ENCODE measurements at places on chromosomes 6 and 20.

GRCh38 chr6:112931832-112932231 is 584.7 kb downstream of the RFPL4B start:
- DNase-seq = no peak

GRCh38 chr6:124535746-124536145 is 426.5 kb upstream of the RNF217 start:
- DNase-seq = no peak

GRCh38 chr6:126570507-126570906 is 230.6 kb downstream of the CENPW start:
- no peak for DNase-seq

- no peak for DNase-seq
These were observed 691.7 kb upstream of the SLC35B3 start for GRCh38 chr6:9126878-9127560.

GRCh38 chr20:16552015-16552414 is 21.2 kb downstream of the KIF16B start:
- no peak for DNase-seq

GRCh38 chr6:169371344-169372127 is 117.9 kb upstream of the THBS2 start:
- no peak for DNase-seq

DNA sequence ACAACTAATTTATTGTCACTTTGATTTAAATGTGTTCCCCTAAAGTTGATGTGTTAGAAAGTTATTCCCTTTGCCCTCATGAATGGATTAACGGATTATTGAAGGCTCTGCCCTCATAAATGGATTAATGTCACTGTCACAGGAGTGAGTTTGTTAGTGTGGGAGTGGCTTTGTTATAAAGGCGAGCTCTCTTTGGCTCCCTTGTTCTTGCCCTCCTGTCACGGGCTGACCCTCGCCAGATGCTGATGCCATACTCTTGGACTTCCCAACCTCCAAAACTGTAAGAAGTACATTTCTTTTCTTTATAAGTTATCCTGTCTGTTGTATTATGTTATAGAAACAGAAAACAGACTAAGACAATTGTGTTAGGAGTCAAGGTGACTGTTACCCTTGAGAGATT is 22.7 kb upstream of the POPDC3 start:
- no peak for DNase-seq

- DNase-seq = no peak
These were observed 31.4 kb downstream of the LINC00237 start for GRCh38 chr20:21074605-21075336.

DNA sequence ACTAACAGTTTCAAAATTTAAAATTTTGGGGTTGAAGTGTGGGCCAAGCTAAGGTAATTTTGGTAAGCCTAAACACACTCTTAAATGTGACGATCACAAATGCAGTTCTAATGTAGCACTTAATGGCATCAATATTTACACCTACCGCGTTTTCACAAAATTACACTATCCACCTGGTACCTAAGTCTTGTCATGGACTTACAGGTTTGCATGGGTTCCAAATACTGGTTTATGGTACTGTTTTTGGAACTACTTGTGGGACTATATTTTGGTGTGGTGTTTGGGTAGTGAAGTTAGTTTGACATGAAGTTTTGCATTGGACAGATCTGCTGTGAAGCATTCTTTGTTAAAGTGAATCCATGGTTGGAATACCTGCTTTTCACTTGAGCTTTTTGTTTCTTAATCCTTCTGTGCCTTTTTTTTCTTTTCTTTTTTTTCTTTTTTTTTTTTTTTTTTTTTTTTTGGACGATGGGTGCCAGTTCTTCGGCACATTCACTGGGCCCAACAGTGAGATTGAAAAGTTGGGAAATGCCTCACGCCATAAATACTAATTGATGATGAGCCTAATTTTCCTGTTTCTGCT is 6.5 kb downstream of the SRSF3 start:
- DNase-seq = no peak

- DNase-seq = no peak
These were observed 137.0 kb upstream of the TENT5A start for GRCh38 chr6:81889377-81890053.

GRCh38 chr20:3927486-3928291 is 38.5 kb downstream of the PANK2 start:
- peak; percentile 72 for DNase-seq

DNA sequence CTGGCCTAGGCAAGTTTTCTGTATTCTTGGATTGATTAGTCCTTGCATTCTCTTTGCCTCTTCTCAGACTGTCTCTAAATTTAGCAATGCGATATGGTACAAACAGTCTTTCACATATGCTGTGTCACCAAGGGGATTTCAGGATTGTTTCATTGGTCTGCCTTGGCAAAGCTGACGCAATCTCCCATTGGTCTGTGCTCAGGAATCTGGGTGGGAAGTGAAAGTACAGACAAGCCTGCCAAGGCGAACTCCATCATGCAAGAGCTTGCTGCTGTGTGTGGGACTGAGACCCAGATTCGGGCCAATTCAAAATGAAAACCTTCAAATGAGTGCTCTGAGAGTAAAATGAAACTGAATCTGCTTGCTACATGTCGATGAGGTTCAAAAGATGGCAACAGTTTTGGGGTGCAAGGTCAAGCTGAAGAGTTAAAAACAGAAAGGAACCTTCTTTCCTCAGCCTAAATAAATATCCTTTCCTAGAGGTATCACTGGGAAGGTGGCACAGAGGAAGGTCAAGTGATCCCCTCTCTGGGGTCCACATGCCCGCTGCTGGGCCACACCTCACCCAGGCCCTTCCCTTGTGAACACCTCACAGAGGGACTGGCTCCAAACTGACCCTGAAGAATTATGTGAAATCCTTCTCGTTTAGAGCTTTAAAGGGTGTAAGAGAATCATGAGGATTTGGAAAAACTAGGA is 198.8 kb upstream of the PREP start:
- no peak for DNase-seq

DNA sequence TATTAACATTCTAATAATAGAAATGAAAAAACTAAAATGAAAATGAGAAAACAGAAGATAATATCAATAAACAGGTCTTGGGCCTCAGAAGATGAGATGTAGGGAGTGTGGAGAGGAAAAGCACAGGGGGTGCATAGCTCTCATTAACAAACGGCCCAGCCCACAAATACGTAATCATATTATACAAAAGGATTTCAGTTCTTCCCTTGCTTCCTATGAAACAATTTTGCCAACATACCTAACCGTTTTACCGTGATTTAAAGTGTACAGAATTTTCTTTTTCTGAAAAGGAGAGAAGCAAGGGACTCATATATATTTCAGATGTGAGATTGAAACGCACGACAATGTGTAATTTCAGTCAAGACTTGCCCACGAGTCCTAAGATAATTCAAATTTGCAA is 136.0 kb downstream of the HFE start:
- no peak for DNase-seq

- DNase-seq = no peak
These were observed 296.5 kb downstream of the THBS2 start for GRCh38 chr6:168956884-168957730.

GRCh38 chr6:47379328-47379727 is 69.6 kb upstream of the TNFRSF21 start:
- DNase-seq = no peak

DNA sequence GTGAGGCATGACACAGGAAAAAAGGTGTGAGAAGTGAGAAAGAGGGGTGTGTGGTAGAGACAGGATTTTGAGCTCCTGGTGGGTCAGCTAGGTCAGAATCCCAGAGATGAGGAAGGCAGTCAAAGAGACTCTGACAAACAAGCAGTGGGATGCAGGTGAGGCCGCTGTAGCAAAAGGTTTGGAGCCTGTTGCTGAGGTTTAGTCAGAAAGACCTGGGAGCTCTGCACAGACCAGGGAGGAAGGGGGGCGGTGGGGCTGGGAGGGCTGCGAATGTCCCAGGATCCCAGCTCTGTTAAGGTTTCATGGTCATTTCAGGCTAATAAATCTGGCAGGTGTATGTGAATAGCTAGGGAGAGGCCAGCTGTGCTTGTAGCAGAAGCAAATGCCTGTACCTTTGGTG is 373.9 kb upstream of the SYNCRIP start:
- DNase-seq = no peak

- DNase-seq = no peak
These were observed 593.7 kb upstream of the MMS22L start for GRCh38 chr6:97876711-97877110.

Measured in NCI-H446 (cell line).